ENCODE measurements at places on chromosomes 7 and 10.

DNA sequence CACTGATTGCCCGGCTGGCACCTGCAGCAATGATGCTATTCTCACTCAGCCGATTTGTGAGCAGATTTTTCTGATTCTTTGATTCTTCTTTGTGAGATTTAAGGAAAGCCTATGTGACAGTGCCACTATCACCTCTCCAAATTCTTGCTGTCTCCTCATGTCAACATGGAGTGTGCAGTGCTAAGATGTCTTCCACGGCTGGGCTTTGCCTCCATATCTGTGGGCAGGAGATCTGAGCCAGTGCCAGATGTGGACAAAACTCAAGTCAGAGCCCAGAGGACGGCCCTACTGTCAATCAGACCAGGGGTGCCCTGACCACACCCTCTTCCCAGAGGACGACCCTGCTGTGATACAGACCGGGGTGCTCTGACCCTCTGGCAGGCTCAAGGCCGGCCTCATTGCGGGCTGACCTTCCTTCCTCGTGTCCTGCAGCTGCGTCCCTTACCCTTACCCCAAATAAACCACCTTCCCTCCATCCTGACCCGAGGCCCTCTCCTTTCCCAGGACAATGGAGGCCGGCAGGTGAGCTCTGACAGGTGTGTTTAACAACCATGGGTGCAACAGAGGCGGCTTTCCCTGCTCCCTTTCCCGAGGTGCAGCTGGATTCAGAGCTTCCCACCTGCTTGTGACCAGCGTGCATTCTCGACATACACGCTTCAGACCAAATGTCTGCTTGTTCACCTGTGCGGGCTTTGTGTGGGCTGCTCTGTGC, 221.4 kb downstream of the ADARB2 start:
- no peak for DNase-seq

DNA sequence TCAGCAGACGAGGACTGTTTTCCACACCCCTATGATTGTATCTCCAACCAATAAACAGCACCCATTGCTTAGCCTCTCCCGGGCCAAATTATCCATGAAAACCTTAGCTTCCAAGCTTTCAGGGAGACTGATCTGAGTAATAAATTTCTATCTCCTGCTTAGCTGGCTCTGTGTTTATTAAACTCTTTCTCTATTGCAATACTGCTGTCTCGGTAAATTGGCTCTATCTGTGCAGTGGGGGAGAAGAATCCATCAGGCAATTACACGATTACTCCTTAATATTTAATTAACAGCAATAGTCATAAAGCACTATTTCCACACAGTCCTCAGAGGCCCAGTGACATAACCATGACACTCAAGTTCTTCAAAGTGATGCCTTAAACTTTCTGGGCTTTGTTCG, 1122.8 kb downstream of the TYW1 start:
- DNase-seq, result no peak

- no peak for DNase-seq
These were observed 13.9 kb downstream of the KLHDC10 start for GRCh38 chr7:130084037-130084875.

GRCh38 chr10:116084161-116084560, 188.8 kb downstream of the GFRA1 start:
- DNase-seq, result peak; percentile 89

DNA sequence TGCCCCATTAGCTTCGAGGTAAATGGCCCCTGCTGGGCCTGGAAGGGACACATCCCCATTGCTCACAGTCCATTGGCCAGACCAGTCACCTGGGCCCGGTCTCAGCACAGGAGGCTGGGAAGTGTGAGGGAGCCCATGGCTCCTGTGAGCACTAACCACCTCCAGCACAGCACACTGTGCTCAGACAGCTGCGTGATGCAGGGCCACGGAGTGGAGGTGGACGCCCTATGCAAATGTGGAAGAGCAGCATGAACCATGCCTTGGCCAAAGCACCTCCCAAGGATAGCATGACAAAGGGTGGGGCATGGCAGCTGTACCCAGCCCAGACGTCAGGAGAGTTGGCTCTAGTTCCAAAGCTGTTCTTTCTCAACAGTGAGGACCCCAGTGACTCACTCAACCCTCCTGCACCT, 120.1 kb upstream of the ZMIZ1 start:
- no peak for DNase-seq

- no peak for DNase-seq
These were observed 11.3 kb upstream of the SLC25A28 start for GRCh38 chr10:99631496-99631895.

- DNase-seq, result no peak
These were observed 823.1 kb downstream of the SORCS1 start for GRCh38 chr10:106341356-106341755.

DNA sequence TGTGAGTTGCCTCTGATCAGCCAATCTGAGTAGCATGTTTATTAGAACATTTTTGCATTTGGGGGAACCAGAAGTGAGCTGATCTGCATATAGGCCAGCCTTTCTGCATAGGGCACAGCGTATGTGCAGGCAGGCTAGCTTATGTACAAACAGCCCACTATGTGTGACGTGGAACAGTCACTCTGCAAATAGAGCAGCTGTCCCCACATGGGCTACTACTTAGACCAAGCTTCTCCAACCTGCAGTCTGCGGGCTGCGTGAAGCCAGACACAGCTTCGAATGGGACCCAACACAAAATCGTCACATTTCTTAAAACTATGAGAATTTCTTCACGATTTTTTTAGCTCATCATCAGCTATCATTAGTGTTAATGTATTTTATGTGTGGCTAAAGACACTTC, 134.1 kb upstream of the FAM20C start:
- DNase-seq, result no peak

DNA sequence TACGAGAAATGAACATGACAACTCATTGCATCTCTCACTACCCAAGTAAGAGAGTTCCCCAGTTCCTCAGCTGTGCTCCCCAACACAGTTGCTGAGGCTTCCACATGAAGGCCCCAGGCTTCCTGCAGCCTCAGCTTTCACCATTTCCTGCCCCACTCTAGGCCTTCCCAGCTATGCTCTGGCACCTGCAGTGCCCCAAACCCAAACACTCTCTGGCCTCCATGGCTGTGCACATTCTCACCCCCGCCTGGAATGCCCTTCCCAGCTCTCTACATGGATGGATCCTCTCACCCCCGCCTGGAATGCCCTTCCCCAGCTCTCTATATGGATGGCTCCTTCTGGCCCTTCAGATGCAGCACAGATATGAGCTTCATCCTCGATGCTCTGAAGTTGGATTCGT, 61.3 kb downstream of the KIAA1549 start:
- DNase-seq, result no peak

- no peak for DNase-seq
These were observed 197.1 kb upstream of the CXCL12 start for GRCh38 chr10:44581996-44582395.

GRCh38 chr7:112255388-112255720, 48.9 kb downstream of the ZNF277 start:
- peak; percentile 14 for DNase-seq

- DNase-seq, result peak; percentile 6
These were observed 207.7 kb upstream of the AHR start for GRCh38 chr7:17090751-17091150.

GRCh38 chr10:70315815-70316214, 32.0 kb upstream of the NPFFR1 start:
- no peak for DNase-seq
